RWPE2 (cell line): ENCODE measurements at places on chromosomes 13 and 19.

GRCh38 chr19:48333467-48334384 lies 8.4 kb downstream of the EMP3 start:
- DNase-seq: peak; percentile 82

GRCh38 chr19:47679251-47679900 lies 33.8 kb upstream of the EHD2 start:
- DNase-seq: no peak

DNA sequence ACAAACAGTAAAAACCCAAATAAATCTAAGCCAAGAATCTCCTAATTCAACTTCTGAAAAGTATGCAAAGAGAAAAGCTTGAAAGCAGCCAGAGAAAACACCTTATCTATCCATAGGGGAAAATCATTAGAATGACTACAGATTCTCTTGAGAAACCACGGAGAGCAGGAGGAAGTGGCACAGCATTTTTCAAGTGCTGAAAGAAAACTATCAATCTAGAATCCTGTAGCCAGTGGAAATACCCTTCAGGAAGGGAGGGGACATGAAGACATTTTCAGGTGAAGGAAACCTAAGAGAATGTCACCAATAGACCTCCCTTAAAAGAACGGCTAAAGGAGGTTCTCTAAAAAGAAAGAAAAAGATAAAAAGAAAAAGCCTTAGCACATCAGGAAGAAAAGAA lies 66.2 kb upstream of the XPO4 start:
- no peak for DNase-seq

DNA sequence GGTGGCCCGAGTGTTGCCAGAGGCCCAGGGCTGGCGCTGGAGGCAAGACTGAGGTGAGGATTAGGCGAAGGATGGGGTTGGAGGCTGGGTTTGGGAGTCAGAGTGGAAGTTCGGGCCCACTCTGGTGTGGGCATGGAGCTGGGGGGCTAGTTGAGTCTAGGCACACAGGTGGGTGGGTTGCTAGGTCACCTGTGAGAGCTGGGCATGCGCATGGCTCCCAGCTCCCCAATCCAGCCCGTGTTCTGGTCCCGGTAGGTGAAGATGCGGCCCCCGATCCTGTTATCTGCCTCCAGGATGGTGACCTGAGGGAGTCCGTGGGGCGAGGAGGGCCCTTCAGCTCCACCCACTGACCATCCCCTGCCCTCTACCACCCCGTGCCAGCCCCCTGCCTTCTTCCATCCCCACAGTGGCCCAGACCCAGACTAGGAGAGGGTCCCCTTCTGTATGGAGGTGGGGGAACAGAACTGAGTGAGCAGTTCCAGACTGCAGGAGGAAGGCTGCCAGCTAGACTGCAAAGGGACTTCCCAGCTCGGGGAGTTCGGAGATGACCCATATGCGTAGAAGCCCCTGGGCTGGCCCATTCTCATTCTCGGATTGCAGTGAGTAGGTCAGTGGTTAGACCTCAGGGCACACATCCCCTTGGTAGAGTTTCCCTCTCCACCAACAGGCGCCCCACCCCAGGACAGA lies 1.7 kb downstream of the IL4I1 start:
- DNase-seq: peak; percentile 43

DNA sequence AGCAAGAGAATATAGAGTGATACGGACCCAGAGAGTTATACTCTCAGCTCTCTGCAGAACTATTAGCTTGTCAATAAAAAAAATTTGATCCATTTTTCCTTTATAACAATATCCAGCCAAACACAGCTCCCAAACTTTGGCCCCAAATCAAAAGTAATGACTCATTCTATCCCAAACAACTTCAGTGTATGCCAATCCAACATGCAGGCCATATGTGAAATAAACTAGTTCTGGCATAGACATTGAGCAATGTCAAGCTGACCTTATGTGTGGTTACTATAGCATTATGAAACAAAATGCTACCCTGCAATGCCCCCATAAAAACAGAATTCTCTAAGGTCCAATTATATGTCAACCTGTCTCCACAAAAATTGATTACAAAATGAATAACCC lies 209.5 kb downstream of the DNAJC15 start:
- no peak for DNase-seq

DNA sequence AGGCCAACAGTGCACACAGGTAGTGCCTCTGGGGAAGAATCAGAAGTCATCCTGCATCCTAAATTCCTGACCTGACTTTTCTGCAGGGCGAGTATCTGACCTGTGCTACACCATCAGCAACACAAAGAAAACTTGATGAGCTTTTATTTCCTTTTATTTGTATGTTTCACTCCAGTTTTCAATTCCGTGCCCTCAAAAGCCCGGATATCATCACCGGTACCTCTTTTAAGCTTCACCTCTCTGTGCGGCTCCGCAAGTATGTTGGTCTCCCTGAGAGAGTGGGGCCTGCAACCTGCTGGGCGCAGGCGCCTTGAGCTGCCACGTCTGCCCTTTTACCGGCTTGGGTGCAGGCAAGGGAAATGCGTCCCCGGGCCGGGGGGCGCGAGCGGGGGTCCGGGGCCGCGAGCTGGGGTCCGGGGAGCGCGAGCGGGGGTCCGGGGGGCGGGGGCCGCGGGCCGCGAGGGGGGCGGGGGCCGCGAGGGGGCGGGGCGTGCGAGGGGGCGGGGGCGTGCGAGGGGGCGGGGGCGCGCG lies 4.3 kb upstream of the DUXA start:
- DNase-seq: no peak

GRCh38 chr13:77300176-77301037 lies 26.5 kb downstream of the MYCBP2 start:
- no peak for DNase-seq
